Mammary epithelial cell (primary cell): ENCODE measurements at places on chromosomes 2 and 18. TPM values are rescaled to one million over a fixed set of nuclear protein-coding genes. Genes with fewer than 3 reads are reported as not detected.

LINC00305 gene
- polyA plus RNA-seq: not detected

MEIS1 gene
- polyA plus RNA-seq: 2.0 TPM

PSD4 gene
- polyA plus RNA-seq: 12.8 TPM

VSNL1 gene
- 40.4 TPM for polyA plus RNA-seq

CAPN14 gene
- 0.20 TPM for polyA plus RNA-seq

CHAC2 gene
- 9.2 TPM for polyA plus RNA-seq

SERPINB8 gene
- polyA plus RNA-seq: 30.8 TPM

MYL1 gene
- not detected for polyA plus RNA-seq

POTEC gene
- not detected for polyA plus RNA-seq

PSMA8 gene
- not detected for polyA plus RNA-seq

TDRD15 gene
- not detected for polyA plus RNA-seq
